Right atrium auricular region (tissue), 2 donors: ENCODE measurements at places on chromosomes 16 and 17. TPM values are rescaled to one million over a fixed set of nuclear protein-coding genes. Genes with fewer than 3 reads are reported as not detected.

Gene CSH1
- not detected for total RNA-seq

Gene CHST4
- 0.67 TPM for total RNA-seq

Gene LDHD
- total RNA-seq = 28.8 TPM

Gene SRCIN1
- total RNA-seq = 0.52 TPM

Gene TEKT1
- total RNA-seq = not detected

Gene CDK10
- 13.8 TPM for total RNA-seq

Gene MEOX1
- total RNA-seq = 13.8 TPM

- no peak for DNase-seq
Measured at GRCh38 chr16:85082173-85083050, 29.9 kb downstream of the CIBAR2 start.

DNA sequence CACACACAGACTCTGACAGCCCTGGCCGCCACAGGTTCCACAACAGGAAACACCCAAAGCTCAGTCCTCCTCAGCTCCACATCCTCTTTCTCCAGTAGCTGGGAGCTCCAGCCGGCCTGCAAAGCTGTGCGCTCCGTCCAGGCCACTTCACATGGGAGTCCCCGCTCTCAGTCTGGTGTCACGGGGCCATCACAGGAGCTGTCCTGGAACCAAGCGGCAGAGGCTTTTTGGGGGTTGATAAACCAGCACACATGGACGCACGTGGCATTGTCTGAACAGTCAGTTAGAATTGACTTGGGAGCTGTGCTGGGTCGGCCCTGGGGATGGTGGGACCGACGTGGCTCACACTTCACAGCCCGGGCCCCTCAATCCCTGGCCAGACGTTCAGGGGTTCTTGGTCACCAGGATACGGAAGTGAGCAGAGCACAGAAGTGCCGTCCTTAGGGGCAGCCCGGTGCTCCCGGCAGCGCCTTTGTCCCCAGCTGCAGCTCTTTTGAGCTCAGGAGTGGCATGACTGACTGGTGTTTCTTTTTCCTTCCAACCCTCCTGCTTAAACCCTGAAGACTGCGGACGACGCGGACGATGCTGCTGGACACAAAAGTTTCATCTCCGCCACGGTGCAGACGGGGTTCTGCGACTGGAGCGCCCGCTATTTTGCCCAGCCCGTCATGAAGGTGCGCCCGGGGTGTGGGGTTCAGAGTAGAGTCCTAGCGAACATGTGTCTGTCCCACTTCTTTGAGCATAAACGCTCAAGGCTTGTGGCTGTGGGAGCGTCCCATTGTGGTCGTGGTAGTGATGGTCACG lies 66.6 kb upstream of the CHMP6 start:
- DNase-seq = no peak

- no peak for DNase-seq
Measured at GRCh38 chr16:13781169-13781564, 138.8 kb upstream of the ERCC4 start.

DNA sequence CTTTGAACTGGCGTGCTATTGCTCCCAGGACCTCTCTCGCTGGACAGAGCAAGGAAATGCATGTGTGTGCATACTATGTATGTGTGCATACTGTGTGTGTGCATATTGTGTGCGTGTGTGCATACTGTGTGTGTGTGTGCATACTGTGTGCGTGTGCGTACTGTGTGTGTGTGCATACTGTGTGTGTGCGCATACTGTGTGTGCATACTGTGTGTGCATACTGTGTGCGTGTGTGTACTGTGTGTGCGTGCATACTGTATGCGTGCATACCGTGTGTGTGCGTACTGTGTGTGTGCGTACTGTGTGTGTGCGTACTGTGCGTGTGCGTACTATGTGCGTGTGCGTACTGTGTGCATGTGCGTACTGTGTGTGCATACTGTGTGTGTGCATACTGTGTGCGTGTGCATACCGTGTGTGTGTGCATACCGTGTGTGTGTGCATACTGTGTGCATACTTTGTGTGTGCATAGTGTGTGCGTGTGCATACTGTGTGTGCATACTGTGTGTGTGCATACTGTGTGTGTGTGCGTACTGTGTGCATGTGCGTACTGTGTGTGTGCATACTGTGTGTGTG lies 89.4 kb downstream of the RPTOR start:
- DNase-seq = no peak

DNA sequence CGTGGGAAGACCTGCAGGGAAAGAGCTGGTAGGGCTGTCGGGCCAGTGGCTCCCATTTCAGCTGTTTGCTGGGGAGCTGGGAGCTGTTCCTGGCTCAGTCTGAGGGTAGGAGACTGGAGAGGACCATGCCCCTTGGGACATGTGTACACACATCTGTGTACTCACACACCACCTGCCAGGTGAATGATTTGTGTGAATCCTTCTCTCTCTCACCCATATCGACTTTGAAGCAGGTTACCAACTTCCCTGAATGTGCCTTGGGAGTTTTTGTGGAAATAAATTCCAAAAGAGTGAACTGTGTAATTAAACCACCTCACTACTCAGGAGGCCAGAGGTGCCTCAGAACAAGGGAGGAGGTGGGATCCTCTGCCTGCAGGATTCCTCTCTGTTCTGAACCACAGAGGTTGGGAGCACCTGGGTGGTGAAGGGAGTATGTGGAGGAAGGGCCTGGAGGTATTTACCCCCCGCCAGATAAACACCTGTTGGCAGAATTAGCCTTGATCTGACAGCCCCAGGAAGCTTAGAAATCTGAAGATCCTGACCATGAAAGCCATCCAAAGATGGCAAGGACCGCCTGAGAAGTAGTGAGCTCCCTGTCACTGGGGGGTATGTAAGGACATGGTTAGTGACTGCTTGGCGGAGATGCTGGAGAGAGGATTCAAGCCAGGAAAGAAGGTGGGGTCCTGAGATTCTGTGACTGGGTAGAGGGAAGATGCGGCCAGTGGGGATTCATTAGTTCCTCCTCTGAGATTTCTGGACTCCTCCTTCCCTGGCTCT lies 3.3 kb downstream of the ABCC3 start:
- DNase-seq = no peak

- DNase-seq = no peak
Measured at GRCh38 chr17:42362245-42362961, 25.8 kb downstream of the STAT3 start.

DNA sequence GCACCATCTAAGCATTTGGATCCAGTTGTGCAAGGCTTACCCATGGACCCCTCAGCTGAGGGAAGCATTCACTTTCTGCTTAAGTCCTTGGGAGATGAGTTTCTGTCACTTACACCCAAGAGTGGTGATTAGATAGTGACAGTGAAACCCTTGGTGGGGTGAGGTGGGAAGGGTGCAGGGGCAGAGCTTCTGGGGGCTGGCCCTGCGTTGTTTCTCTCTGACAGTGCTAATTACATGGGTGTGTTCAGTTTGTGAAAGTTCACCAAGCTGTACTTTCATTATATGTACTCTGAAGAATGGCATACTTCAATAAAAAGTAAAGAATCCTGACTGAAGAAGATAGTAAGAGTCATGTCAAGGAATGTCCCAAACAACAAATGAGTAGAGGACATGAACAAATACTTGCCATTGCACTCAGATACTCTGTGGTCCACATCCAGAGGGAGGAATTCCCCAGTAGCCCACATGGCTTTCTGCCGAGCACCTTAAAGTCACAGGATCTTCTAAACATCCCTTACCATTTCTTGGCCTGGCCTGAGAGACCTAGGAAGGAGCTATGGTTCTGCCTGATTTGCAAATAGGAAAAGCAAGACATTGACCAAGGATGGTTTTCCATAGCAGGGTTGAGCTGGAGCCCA lies 8.4 kb downstream of the CHST6 start:
- DNase-seq = no peak
